EL (cell line): ENCODE measurements at places on chromosomes 2 and 18.

DNA sequence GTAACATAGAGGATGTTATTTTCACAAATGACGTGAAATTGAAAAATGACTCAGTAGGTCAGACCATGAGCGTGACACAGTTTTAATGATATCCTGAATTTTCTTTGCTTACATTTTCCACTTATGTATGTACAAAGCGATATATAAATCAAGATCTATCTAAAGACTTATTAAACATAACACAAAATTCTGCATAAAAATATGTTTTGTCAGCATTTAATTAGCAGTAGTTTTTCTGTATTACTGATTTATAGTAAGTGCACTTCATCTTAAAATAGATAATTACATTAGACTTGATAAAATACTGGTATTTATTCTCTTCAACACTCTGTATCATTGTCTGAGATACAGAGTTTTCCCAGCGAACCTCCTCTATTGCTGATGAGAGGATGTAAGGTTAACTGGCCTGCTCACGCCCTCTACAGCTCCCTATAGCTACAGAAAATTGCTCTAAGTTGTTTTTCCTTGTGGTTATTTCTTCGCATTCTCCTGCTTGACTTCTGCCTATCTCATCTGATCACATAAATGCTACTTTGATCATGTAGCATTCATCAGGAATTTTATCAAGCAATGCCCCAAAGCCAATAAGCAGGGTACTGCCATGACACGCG is 548.8 kb upstream of the REG3G start:
- DNase-seq: no peak

DNA sequence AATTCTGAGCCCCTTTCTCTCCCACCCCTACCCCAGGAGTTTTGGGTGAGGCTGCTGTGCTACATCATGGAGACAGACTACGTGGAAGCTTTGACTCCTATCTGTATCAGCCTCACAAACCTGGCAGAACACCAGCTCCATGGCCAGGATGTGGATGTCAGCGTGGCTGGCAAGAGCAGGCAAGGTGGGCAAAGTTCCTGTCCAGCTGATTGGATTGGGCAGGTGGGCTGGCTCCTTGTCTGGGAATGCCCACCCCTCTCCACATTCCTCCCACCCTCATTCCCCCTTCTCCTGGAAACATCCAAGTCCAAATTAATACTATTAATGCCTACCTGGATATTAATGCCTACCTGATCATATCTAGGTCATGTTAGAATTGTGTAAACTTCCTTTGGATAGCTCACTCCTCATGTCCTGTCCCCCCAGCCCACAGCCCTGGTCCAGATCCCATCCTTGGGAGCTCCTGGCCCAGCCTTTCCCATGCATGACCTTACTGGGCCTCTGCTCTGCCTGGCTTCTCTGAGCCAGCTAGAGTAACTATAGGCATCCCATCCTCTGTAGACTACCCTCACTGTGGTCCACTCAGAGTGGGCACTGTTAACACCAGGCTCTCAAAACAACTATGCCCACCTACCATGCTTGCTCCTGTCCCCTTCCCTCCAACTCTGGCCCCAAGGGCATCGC is 24.1 kb downstream of the MROH2A start:
- DNase-seq: no peak

DNA sequence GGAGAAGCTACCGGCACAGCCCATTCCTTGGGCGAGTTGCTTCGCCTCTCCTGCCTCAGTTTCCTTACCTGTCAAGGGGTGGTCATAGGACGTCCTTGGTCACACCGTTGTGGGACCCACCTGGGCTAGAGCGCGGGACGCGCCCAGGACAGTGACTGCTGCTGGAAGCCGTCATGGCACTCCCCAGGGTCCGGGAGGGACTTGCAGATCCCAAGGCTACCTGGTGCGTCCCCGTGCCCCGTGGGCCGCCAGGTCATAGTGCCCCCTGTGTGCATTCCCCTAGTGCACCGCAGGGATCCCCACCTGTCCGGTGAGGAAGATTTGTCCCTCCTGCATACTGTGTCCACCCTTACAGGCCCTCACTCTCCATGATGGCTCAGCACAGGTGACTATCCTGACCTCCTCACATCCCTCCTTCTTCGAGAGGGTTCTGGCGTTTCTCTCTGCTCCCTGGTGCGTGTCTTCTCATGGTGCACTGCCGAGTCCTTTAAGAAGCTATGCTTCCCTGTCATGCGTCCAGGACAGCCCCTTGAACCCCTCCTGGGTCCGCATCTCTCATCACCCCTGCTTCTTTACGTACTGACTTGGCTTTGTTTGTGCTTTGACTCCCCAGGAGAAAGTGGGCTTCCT is 886 bp upstream of the STK25 start:
- no peak for DNase-seq

- peak; percentile 100 for DNase-seq
Observed at GRCh38 chr2:207258263-207258991, 92.7 kb upstream of the KLF7 start.

GRCh38 chr2:27079233-27080139 is 1.1 kb downstream of the EMILIN1 start:
- peak; percentile 26 for DNase-seq

GRCh38 chr18:79517341-79517740 is 121.6 kb downstream of the NFATC1 start:
- no peak for DNase-seq

- DNase-seq: peak; percentile 85
Observed at GRCh38 chr2:215917953-215918620, 95.3 kb downstream of the MREG start.

- no peak for DNase-seq
Observed at GRCh38 chr2:98669675-98670074, 61.3 kb downstream of the MGAT4A start.

GRCh38 chr2:96824079-96824870 is 8.2 kb downstream of the CNNM3 start:
- peak; percentile 26 for DNase-seq

DNA sequence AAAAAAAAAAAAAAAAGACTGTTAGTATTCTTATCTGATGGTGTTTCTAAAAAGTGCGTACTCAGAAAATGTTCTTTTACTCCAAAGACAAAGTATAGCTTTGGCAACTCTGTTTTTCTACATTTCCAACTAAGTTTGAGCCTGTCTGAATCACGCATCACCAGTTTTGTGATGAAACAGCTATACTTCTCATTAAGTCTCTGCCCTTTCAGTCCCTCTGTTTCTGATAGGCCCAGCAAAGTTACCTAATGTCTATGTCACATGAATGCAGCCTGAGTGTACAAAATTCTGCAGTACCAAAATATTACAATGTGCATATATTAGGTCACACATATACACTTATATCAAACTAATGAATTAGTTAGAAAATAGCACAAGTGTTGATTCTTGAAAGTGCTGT is 22.4 kb downstream of the TWSG1 start:
- no peak for DNase-seq

DNA sequence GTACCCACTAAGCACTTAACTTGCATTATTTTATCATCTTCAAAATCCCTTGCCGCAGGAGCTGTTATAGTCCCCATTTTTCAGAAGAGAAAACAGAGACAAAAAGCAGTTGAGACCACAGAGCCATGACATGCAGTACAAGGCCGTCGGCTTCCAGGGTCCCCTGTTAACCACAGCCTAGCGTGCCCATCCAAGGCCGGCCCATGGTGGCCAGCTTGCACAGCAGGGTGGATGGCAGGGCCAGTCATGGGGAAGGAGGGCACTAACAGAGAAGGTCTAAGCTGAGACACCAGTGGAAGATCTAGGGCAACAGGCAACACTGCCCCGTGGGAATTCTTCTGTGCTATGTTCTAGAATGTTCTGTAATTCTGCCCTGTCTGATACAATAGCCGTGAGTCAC is 192.6 kb upstream of the ID2 start:
- no peak for DNase-seq

- DNase-seq: no peak
Observed at GRCh38 chr2:47767497-47767844, 15.5 kb upstream of the MSH6 start.
